Inflammatory macrophage treated with lipopolysaccharide for 1 hour (primary cell): ENCODE measurements at places on chromosomes 3 and 15.

DNA sequence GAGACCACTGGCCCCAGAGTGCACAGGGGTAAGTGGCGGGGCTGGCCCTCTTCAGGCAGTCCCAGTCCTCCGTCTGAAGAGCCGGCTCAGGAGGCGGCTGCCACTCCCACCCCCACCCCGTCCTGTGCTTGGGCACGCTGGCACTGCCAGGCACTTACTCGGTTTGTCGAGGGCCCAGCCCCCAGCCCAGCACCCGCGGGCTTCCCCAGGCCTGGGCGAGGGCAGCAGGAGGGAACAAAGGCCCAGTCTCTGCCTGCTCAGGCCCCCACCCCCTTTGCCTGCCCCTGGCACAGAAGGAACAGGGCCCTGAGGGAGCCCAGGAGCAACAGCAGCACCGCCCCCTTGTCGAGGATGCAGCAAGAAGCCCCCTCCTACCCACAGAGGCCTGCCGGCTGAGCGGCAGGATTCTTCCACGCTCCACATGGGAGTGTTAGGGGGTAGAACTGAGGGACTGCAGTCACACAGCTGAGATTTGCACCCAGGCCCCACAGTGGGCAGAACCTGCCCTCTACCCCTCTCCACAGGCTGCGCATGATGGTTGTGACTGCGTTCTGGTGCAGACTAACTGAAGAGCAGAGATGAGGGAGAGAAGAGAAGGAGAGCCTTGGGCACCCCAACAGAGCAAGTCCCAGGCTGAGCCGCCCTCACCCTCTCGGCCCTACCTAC lies 8.9 kb downstream of the DUSP7 start:
- DNase-seq = no peak

DNA sequence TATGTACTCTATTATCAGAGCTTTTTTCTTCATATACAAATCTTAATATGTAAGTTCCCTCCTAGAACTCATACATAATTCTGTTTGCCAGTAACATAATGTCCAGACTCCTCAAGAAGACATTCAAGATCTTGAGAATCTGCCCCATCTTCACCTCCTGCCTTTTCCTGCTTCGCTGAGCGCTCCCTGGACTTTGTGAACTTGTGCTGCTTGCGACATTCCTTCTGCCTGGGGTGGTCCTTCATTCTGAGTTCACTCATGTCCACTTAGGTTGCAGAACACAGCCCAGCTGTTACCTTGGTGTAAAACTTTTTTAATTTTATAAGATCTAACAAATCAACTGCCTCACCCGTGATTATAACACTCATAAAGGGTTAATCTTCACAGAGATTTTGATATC lies 478.5 kb upstream of the EPHA3 start:
- no peak for DNase-seq

DNA sequence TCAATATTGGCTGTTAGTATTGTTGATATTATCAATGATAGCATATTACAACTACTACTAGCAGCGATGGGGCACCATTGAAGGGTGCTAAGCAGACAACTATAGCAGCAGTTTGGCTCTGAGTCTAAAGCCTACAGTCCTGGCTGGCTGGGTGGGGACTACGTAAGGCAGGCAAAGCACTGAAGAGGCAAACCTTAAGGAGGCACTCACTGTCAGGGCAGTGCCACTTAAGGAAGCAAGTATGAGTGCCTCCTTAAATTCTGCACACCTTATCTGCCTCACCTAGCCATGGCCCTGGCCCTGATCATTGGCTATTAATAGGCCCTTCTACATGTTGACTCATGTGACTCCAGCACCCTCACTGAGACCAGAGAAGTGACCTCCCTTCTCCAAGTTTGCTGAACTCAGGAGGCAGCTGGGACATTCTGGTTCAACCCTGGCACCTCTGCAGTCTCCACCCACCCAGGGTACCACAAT lies 20.6 kb downstream of the CDCP1 start:
- DNase-seq = no peak

- DNase-seq = no peak
These were observed 110.8 kb downstream of the ADCY5 start for GRCh38 chr3:123337948-123338619.

GRCh38 chr3:107272885-107273284 lies 104.4 kb upstream of the CCDC54 start:
- DNase-seq = no peak

GRCh38 chr3:33826688-33827087 lies 28.3 kb downstream of the PDCD6IP start:
- no peak for DNase-seq

- no peak for DNase-seq
These were observed 296.8 kb downstream of the RORA start for GRCh38 chr15:60932051-60932915.

GRCh38 chr3:69305011-69305410 lies 80.9 kb downstream of the FRMD4B start:
- no peak for DNase-seq

GRCh38 chr3:153210146-153210545 lies 48.1 kb downstream of the RAP2B start:
- peak; percentile 49 for DNase-seq

DNA sequence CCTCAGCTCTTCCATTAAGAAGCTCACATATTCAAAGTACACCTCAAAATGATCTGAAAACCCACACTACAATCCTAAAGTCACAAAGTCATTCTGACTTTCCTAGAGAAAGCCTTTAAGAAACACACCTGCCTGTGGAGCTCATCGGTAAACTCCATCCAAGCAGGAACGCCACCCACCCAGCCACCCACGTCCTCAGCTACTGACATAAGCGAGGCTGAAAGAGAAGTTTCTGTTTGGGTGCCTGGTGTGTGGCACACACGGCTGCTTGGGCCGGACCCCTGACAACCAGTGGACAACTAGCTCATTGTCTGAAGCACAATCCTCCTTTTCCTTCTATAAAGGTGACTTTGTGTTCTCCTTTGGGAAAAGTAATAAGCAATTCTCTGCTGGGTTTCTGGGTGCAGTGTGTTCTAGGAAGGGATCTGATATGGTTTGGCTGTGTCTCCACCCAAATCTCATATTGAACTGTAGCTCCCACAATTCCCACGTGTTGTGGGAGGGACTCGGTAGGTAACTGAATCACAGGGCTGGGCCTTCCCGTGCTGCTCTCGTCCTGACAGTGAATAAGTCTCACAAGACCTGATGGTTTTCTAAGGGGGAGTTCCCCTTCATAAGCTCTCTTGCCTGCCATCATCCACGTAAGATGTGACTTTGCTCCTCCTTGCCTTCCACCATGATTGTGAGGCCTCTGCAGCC lies 26.1 kb downstream of the FAM174B start:
- no peak for DNase-seq

DNA sequence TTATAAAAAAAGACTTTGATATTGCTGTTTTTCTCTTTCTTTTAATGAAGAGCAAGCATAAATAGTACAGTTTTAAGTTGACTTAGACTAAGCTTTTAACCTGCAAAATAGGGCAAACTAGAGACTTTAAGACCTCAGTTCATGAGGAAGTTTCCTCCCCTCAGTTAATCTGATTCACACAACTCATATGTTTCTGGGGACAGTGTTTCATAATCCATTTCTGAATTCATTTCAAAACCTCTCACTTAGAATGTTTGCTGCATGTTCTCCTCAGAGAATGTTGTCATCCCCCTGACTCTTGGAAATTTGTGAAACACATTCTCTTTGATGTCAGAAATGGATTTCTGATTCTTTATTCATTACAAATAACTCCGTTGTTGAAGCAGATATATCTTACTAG lies 79.3 kb upstream of the SKOR1 start:
- peak; percentile 80 for DNase-seq

DNA sequence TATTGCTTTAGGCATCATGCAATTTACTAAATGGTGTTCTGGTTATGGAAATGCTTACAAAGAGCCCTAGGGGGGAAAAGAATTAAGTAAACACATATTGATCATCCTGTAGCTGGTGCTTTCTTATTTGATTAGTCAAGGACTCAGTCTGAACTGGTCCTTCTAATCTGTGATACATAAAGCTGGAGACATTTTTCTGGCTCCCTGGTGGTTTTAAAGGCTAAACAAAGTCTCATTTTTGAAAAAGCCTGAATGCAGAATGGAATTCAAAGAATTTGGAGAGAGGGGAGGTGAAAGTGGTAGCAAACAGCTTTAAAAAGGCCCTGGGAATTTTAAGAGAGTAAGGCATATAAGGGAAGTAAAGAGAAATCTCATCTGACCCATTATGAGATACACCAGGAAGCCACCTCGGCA lies 149.7 kb downstream of the RBMS3 start:
- no peak for DNase-seq

DNA sequence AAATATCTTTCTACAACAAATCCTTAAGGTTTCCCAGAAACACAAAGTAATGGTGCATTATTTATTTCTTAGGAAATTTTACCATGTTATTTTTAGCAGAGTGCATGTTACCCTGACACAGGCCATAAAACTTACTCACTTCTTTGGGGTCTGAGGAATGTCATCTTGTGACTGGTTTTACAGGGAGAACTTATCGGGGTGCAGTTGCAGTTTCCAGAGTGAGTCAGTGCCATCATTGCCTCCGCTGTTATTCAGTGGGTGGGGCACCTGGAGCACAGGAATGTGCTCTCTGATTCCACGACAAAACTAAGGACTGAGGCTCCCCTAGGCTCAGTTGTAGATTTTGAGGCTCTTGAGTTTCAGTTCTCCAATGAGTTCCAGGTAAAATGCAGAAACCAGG lies 11.1 kb upstream of the GREM1 start:
- DNase-seq = no peak

DNA sequence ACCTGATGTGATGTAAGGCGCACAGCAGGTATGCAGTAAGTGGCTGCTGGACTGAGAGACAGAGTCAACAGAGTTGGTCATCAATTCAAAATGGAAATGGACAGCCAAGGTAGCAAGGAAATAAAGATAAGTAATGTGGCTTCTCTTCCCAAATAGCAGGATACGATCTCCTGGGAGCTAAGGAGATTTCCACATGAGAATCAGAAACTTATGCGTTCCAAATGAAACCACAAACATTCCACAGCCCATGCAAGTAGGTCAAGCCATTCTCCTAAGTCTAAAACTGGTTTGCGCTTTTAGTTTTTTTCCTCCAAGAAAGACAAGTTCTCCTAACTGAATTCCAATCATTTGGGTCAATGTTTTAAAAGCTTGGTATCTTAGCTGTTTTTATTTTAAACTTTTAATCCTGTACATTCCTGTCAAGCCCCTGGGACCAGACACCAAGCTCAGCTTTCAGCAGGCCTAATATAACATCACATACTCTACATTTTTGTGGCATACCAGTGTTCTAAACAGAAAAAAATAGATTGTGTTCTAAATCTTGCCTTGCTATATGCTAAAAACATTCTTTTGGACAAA lies 73.7 kb upstream of the TSPAN3 start:
- DNase-seq = no peak

DNA sequence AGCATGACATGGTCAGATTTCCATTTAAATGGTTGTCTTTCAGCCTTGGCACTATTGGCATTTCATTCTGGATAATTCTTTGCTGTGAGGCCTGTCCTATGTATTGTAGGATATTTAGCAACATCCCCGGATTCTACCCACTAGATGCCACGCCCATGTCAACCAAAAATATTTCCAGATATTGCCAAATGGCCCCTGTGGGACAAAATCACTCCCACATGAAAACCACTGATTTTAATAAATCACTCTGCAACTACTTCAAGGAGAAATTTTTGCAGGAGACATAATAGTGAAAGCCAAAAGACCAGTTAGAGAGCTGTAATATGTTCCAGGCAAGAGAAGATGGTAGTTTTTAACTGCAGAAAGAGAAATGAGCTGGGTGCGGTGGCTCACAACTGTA lies 55.9 kb upstream of the RARB start:
- no peak for DNase-seq

- DNase-seq = no peak
These were observed 243.4 kb upstream of the P2RY1 start for GRCh38 chr3:152591515-152591914.
